ENCODE measurements at places on chromosomes 4 and X. TPM values are rescaled to one million over a fixed set of nuclear protein-coding genes. Genes with fewer than 3 reads are reported as not detected.

Gene SSX4
- not detected for total RNA-seq

Gene GYG2
- total RNA-seq, result 4.4 TPM

Gene JCHAIN
- total RNA-seq, result 0.19 TPM

Gene IGSF1
- 0.24 TPM for total RNA-seq

Gene TMEM255A
- 0.10 TPM for total RNA-seq

Gene SMARCA5
- 22.3 TPM for total RNA-seq

Gene ABCG2
- 22.4 TPM for total RNA-seq

Gene LRRC66
- total RNA-seq, result not detected

Gene HEPH
- total RNA-seq, result not detected

Gene CLNK
- total RNA-seq, result not detected

Gene UNC5C
- not detected for total RNA-seq

Gene KCTD8
- not detected for total RNA-seq

Gene NEUROG2
- not detected for total RNA-seq

Gene GPR173
- not detected for total RNA-seq

Gene FAM9B
- not detected for total RNA-seq

Gene RADX
- total RNA-seq, result 0.06 TPM

Gene GASK1B
- 0.47 TPM for total RNA-seq

Gene OTC
- total RNA-seq, result not detected

Gene PRICKLE3
- 12.7 TPM for total RNA-seq

Gene TSPAN5
- 16.7 TPM for total RNA-seq

Gene TAB3
- 10.4 TPM for total RNA-seq

Gene PPP1R3F
- total RNA-seq, result 1.2 TPM

Gene GAGE12H
- total RNA-seq, result not detected

Gene HTN1
- not detected for total RNA-seq

Gene MAGED4
- total RNA-seq, result 7.7 TPM

Gene SPANXB1
- total RNA-seq, result 4.0 TPM

Gene NCAPG
- 30.1 TPM for total RNA-seq

Gene PPARGC1A
- 0.05 TPM for total RNA-seq

Gene ETDB
- total RNA-seq, result not detected

Gene PPP4R3C
- total RNA-seq, result not detected

Gene RPS6KA3
- total RNA-seq, result 58.3 TPM

Gene AVPR2
- total RNA-seq, result not detected

Gene AKAP14
- total RNA-seq, result not detected

Gene SATL1
- total RNA-seq, result 0.05 TPM

Gene F8
- total RNA-seq, result 4.1 TPM

Gene CDS1
- total RNA-seq, result 0.82 TPM

Gene F8A2
- not detected for total RNA-seq

Gene C4orf50
- total RNA-seq, result not detected

Gene ARAP2
- total RNA-seq, result 0.36 TPM

Gene ZFP42
- total RNA-seq, result not detected

Gene DAPP1
- not detected for total RNA-seq

Gene TMEM271
- total RNA-seq, result not detected

Gene ZNF157
- total RNA-seq, result not detected

Gene TEX13A
- total RNA-seq, result not detected

Gene TLR2
- 0.13 TPM for total RNA-seq

Gene ATP2B3
- 0.06 TPM for total RNA-seq

Gene RHOH
- 0.57 TPM for total RNA-seq

Gene FAM156B
- total RNA-seq, result 12.6 TPM

Gene KLF8
- total RNA-seq, result not detected

Gene POU4F2
- not detected for total RNA-seq

Gene SAT1
- total RNA-seq, result 386 TPM

Gene FAM47A
- total RNA-seq, result not detected

Gene AIMP1
- 44.7 TPM for total RNA-seq

Gene PTPN13
- 5.1 TPM for total RNA-seq

Gene CCNB3
- total RNA-seq, result 0.38 TPM

Gene SPATA18
- total RNA-seq, result 4.5 TPM

Gene USP11
- 48.7 TPM for total RNA-seq

Gene MXRA5
- not detected for total RNA-seq

Gene WDR19
- total RNA-seq, result 8.9 TPM

Gene LRCH2
- 0.04 TPM for total RNA-seq
